Activated CD4-positive, alpha-beta T cell treated with anti-CD3 and anti-CD28 coated beads, Interleukin-2, amount 10 ng/mL, durations not matched to agents 7 days and 5 days (primary cell): ENCODE measurements at places on chromosomes 5 and 9.

DNA sequence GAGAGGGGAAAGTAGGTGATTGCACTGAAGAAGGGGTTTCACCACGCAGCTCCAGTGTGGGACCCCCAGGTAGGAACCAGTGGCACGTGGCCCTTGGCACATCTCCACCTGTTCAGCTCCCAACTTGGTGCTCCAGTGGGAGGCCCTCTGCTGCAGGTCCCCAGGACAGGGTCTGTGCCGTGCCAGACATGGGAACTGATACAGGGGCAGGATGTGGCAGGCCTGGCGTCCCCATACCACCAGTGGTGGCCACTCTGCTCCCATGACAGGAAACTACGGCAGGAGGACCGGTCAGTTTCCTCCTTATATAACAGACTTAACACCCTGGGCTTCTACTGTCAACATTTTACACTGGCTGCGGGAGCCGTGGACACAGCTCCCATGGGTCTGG, 67.3 kb downstream of the PSMB7 start:
- no peak for DNase-seq

- DNase-seq, result no peak
Observed at GRCh38 chr9:77956555-77956954, 75.1 kb downstream of the GNAQ start.

GRCh38 chr5:67774786-67775185, 440.8 kb upstream of the PIK3R1 start:
- DNase-seq, result no peak

GRCh38 chr9:29691758-29692407, 2118.6 kb upstream of the C9orf72 start:
- DNase-seq, result no peak

GRCh38 chr5:32949286-32949970, 238.3 kb downstream of the NPR3 start:
- no peak for DNase-seq

- no peak for DNase-seq
Observed at GRCh38 chr5:113344973-113345940, 89.5 kb downstream of the TSSK1B start.

DNA sequence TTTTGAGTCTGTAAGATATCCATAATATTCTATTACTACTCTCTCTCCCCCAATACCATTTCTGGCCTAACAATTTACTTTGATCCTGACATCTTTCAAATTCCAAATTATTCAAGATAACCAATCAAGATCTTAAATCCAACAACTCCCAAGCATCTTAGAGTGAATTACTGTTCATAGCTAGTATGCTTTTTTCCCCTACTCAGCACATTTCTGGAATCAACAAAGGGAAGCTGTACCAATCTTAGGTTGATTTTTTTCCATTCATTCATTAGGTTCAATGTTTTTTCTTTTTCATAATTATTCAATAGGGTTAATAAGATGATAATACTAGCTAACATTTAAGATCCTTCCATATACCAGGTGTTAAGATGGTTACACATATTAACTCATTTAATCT, 50.3 kb upstream of the MTMR12 start:
- DNase-seq, result no peak

DNA sequence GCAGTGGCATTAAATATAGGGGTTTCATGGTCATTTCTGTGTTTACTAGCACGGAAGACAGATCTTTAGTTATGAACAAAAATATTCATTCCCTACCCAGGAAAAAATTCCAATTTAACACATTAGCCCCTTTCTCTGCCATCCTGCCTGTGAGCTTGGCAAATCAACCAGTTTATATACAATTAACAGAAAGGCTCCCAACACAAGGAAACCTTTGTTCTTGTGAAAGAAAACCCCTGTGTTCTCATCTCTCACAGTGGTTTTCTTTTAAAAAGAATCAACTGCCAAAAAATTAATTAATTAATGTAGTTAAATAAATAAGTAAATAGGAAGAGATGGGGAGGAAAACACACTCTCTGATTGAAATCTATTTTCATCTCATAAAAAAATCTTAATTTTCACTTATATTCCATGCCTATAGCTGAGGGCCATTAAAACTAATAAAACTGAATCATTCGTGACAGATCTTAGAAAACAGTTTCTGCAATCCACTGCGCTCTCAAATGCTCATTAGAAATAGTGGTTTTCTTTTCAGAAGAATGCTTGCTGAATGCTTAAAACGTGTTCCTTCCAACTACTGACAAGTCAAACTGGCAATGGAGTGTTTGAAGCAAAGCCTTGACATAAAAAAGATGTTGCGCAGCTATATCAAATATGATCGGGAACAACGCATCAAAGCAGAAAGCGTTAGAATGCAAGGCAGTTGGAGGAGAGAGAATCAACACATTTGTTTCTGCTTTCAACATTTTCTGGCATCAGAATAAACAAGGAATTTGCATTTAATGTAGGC, 387.7 kb downstream of the TLR4 start:
- DNase-seq, result no peak

DNA sequence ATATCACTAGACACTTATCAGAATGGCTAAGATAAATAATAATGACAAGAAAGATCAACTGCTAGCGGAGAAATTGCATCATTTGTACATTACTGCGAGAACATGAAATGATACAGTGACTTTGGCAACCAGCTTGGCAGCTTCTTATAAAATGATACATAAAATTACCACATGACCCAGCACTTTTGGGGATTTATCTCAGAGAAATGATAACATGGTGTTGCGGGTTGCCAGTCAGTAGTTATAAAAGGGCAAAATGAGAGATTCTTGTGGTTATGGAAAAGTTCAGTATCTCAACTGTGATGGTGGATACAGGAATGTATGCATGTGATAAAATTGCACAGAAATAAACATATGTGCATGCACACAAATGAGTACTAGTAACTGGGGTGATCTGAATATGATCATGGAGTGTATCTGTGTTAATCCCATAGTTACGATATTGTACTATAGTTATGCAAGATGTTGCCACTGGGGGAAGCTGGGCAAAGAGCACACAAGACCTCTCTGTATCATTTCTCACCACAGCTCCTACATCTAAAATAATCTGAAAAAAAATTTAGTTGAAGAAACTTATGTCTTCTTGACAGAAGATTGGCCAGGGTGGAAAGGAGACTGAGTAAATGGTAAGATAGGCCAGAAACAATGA, 128.9 kb downstream of the NXNL2 start:
- DNase-seq, result no peak

DNA sequence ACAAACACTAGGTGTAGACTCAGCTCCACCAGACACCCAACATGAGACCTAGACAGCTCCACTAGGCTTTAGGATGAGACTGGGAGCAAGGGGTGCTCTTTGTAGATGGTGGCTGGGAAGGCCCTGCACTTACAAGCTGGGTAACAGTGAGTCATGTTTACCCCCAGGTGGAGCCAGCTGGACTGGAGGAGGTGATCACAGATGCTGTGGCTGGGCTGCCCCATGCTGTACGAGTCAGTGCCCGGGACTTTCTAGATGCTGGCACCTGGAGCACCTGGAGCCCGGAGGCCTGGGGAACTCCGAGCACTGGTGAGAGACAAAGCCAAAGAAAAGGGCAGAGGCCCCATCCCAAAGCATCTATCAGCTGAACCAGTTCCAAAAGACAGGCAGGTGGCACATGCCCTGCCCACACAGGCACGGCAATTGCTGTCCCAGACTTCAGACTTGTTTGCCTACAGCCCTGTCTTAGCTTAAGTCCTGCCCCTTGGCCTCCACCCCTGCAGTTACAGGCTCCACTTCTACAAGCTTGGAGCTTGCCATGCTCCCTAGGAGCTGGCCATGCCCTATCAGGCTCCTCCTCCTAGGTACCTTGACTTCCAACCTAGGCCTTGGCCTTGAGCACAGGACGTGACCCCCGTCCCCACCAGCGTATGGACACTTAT, 2.7 kb downstream of the CCL27 start:
- DNase-seq, result no peak

GRCh38 chr9:125272697-125273096, 11.1 kb downstream of the GAPVD1 start:
- no peak for DNase-seq

GRCh38 chr9:92977279-92977678, 30.0 kb downstream of the FGD3 start:
- DNase-seq, result no peak

- no peak for DNase-seq
Observed at GRCh38 chr5:5572976-5573797, 150.7 kb downstream of the ICE1 start.

- no peak for DNase-seq
Observed at GRCh38 chr5:131751506-131751905, 45.3 kb downstream of the FNIP1 start.

DNA sequence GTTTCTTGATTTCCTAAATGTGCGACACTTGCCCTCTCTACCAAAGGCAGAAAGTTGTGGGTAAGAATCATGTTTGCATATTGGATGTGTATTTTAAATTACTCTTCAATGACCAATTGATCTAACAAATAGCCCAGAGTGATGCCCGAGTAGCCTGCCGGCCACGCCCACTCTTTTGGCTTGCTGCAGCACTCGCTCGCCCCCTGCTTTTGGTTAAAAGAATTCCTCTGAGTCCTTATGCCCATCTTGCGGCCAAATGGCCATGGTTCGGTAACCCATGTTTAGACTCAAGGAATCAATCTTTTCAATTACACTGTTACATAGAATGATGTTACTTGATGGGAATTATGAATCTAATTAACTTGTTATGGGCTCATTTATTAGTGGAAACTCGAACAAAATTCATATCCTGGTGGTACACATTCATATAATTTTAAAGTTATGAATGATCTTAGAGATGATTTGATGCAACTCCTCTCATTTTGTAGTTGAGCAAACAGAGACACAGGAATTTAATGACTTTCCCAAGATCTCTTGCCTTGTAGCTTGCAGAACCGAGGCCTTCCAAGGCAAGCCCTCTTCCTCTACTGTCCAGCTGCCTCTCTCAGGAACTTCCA, 36.5 kb downstream of the PPIC start:
- DNase-seq, result peak; percentile 40

GRCh38 chr5:74360535-74361210, 279.9 kb downstream of the ENC1 start:
- no peak for DNase-seq

- no peak for DNase-seq
Observed at GRCh38 chr5:158765407-158765806, 334.3 kb downstream of the EBF1 start.

GRCh38 chr9:137547687-137548543, 2.3 kb downstream of the PNPLA7 start:
- DNase-seq, result no peak

DNA sequence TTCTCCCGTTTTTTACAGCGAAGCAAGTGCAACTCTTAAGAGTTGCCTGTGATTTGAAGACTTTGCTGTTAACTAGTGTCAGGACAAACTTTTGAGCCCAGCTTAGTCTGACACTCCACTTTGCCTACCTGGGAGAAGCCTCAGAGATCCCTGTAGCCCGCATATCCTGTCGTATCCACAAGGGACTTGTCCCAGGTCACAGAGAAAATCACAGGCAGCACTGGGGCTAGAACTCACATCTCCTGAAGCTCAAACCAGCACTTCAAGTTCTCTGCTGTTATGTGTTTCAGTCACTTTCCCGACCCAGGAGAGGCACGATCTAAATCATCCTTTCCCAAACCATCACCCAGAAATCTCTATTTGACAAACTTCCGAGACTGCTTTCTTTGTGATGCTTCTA, 584.5 kb downstream of the ACTL7B start:
- DNase-seq, result no peak

DNA sequence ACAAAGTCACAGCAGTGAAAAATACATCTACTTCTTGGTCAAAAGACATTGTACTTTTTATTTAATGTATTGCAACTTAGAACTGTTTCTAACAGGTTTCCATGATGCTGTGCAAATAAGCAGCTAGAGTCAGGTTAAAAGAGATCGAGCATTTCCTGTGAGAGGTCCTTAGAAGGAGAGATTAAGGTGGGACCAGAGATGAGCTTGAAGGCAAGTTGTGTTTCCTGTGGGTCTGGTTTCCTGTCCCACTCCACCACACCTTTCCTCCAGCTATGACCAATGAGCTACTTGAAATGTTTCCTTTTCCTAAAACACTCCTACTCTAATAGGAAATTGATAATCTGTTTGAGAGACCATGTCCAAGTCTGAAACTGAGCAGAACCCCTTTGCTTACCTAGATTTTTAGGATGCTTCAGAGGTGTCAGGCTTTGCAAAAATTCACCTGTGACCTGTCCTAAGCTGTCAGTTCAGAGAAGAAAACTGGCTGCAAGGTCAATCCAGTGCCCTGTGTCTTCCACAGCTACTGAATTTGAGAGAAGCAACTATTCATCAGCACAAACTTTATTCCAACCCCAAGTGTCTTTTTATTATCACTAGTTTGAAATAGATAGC, 13.1 kb upstream of the RLN1 start:
- peak; percentile 49 for DNase-seq

- DNase-seq, result no peak
Observed at GRCh38 chr5:156595132-156595787, 254.8 kb upstream of the PPP1R2B start.

GRCh38 chr5:102799017-102799416, 43.9 kb downstream of the PAM start:
- DNase-seq, result no peak

GRCh38 chr9:134128727-134129679, 6.9 kb upstream of the WDR5 start:
- DNase-seq, result no peak

- DNase-seq, result no peak
Observed at GRCh38 chr9:8486095-8486494, 686.5 kb upstream of the DMAC1 start.

- DNase-seq, result peak; percentile 47
Observed at GRCh38 chr5:1594357-1595106, 70.8 kb upstream of the LPCAT1 start.

- no peak for DNase-seq
Observed at GRCh38 chr9:108784998-108785397, 70.8 kb downstream of the ACTL7B start.

DNA sequence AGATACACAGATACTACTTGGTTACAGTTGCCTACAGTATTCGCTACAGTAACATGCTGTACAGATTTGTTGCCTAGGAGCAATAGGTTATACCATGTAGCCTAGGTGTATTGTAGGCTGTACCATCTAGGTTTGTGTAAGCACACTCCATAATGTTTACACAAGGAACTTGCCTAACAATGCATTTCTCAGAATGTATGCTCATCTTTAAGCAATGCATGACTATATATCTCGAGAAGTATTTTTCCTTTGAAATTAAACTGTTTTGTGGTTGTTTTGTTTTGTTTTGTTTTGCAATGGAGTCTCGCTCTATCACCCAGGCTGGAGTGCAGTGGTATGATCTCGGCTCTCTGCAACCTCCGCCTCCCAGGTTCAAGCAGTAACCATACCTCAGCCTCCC, 25.3 kb downstream of the LRRC70 start:
- DNase-seq, result no peak

DNA sequence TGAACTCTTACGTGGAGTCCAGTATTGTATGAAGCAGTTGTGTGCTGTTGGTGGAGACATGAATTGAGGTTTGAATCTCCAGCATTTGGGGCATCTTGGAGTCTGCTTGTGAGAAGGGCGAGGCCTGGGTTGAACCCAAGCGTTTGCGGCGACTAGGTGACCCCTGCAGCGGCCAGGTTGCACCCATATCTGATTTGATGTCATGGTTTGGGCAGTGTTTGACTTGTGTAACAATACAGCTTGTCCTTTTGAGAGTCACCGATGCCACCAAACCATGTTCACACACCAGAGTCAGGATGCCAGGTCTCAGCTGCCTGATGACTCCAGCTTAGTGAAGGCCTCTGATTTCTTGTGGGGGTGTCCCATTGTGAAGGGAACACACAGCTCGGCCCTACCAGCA, 2.1 kb downstream of the TRAF2 start:
- no peak for DNase-seq

- DNase-seq, result no peak
Observed at GRCh38 chr5:35618304-35618636, 607 bp downstream of the SPEF2 start.
